LoVo (cell line): ENCODE measurements at places on chromosomes 7 and 10.

DNA sequence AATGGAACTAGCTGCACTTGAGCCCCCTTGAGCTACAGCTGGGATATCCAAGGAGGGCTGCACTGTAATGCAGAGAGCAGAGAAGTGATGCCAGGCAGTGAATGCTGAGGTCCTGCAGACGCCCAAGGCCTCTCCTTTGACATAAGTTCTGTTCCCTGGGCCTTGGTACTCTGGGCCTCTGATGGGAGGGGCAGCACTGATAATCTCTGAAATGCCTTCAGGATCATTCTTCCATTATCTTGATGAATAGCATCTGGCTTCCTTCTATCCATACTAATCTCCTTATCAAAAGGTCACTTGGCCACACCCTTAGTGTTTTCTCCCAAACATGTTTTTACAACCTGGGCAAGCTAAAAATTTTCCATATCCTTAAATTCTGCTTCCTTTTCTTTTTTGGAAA, 6.9 kb downstream of the GRB10 start:
- DNase-seq = no peak

DNA sequence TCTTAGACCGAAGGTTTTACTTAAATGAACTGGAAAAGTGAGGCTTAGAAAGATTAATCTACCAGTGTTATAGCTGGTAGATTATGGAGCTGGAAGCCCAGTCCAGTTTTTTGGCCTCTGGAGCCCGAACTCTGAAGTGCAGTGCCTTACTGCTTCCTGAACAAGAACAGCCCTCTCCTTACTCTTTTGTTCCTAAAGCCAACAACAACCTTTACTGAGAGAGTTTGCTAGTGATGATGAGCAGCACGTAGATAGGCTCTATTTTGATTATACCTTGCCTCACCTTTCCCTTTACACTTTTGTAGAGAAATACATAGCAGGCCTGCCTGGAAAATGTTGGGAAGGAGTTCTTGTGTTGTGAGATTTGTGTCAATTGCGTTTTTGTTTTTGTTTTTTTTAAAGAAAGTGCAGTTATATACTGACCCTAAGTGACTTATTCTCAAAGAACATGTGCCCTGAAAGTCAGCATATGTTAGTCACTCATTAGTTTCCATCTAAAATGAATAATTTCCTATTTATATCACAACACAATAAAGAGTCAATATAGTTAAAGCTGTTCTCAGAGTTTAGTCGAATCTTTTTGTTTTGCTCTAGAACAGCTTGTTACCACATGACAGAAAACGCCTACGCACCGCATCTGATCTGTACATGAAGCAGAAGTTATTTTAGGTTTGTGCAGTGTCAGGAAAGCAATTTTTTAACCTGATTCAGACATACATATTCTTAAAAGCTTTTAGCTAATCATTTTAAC, 33.0 kb downstream of the PLEKHA1 start:
- no peak for DNase-seq

- DNase-seq = no peak
These were observed 122.3 kb downstream of the VIPR2 start for GRCh38 chr7:159022238-159022993.

DNA sequence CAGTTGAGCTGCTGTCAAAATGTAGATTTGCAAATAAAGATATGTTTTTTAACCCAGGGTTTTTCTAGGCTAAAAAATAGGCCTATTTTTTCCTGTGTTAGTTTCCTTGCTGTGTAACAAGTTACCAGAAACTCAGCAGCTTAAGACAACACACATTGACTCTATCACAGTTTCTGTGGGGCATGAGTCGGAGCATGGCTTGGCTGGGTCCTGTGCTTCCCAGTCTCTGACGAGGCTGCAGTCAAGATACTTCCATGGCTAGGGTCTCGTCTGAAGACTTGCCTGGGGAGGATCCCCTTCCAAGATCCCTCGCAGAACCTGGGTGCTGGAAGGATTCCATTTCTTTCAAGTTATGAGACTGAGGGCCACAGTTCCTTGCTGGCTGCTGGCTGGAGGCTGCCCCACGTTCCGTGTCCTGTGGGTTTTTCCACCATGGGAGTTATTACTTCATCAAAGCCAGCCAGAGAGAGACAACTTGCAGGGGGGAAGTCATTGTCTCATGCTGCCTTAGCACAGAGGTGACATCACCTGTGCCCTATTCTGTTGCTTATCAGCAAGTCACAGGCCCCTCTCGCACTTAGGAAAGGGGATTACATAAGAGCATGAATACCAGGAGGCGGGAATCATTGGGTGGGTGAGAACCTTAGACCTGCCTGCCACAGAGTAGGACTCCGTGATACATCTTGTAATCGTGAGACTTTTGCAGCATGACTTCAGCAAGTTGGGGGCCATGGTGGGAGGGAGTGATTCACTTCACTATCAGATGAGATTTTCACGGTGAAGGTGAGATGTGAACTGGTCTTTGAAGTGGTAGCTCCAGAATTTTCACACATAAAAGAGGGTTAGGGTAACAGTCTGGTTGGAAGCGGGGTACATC, 77.9 kb downstream of the CCNY start:
- no peak for DNase-seq

GRCh38 chr10:72340510-72341261, 14.0 kb downstream of the DNAJB12 start:
- no peak for DNase-seq

DNA sequence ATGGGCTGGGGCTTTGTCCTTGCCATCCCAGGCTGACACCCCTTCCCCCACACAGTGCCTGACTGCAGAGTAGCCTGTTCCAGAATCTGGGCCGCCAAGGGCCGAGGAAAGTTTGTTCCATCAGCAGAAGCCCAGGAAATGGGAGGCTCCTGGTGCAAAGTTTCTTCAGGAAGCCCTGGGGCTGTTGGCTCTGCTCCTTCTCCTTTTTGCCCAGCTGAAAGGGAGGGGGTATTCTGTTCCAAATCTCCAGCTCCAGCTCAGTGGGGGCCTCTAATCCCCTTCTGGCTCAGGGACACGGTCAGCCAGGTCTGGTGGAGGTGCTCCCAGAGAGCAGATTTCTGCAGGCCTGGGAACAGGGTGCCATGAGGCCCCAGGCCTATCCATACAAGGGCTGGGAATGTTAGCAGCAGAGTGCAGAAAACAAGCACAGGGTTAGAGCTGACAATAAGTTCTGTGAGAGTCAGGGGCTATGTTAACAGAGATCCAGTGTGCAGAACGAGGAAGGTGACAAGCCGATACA, 399.5 kb downstream of the RPS24 start:
- no peak for DNase-seq

GRCh38 chr10:86261941-86262687, 104.5 kb downstream of the GRID1 start:
- DNase-seq = peak; percentile 47

- DNase-seq = peak; percentile 60
These were observed 172.9 kb downstream of the DKK1 start for GRCh38 chr10:52486840-52487611.

DNA sequence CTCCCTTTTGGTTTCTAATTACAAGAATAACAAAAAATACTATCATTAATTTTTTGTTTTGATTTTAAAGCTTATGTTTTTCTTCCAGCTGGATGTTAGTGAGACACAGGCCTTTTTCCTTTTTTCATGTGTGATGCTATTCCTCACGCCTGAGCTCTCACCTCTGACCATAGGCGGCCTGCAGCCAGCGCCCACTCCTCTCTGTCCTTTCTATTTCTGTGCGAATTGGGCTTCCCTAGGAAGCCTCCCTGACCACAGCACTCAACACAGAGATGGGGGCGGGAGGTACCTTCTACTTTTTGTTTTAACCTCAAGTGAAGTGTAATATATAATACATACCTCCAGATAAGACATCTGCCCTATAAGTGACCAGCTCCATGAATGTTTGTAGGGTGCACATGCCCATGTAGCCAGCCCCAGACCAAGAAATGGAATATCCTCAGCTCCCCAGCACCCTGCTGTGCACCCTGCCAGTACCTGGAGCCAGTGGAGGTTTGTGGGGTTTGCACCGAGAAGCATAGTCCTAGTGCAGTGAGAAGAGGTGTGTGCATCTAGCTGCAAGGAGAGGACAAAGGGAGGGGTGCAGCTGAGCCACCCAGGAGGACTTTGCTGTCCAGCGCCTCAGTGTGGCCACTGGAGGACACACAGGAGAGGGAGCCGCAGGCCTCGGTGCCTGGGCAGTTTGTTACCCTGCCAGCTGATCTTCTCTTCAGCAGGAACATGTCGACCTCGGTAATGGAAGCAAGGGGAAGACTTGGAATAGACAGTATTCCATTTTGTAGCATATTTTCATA, 38.5 kb downstream of the BNIP3 start:
- no peak for DNase-seq

DNA sequence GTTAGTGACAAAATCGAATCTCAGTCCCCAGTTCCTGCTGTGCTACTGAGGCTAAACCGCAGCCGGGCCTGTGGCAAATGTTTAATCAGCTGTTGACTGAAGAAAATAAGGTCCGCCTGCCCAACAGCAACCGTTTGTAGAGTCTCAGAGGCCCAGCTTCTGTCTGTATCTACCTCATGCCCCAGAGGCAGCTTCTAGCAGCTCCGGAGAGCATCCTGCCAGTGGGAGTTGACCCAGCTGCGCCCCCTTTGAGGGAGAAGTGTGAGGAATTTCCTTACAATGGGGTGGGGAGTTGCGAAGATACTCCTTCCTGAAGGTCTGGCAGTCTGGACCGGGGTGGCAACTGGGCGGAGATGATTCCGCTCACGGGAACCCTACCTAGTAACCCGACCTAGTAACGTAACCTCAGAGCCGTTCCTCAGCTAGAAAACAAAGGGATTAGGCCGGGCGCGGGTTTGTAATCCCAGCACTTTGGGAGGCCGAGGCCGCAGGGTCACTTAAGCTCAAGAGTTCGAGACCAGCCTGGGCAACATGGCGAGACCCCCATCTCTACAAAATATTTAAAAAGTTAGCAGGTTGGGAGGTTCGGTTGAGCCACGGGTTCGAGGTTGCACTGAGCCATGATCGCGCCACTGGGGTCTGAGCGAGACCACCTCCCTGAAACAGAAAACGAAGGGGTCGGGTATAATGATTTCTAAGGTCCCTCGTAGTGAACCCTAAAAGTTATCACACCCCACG, 846 bp upstream of the ZNF775 start:
- peak; percentile 85 for DNase-seq

GRCh38 chr7:47461161-47461560, 120.8 kb downstream of the TNS3 start:
- no peak for DNase-seq

DNA sequence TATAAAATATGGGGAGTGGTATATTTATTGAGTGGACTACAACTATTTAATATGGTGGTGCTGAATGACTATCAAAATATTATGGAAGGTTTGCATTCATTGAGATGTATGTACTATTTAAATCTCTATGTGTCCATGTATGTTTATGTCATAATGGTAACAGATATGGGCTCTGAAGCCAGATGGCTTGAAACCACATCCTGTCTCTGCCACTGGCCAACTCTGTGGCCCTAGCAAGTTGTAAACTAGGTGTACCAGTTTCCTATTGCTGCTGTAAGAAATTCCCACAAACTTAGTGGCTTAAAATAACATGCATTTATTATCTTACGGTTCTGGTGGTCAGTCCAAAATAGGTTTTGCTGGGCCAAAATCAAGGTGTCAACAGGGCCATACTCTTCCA, 198.1 kb upstream of the NFE2L3 start:
- DNase-seq = no peak

DNA sequence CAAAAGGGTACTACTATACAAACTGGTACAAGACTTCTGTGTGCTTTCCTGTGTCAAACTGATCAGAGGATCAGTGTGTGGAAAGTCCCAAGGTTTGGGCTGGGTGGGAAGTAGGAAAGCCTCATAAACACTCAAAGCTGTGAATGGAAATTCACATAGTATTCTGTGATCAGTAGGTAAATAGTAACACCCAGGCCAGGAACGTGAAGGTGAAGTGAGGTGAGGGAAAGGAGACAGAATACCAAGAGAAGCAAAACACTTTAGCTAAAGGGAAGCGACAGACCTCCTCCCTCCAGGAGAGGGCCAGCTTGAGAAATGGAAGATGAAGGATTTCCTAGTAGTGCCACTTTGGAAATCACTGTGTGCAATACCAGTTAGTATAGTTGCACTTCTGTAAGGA, 451.9 kb downstream of the KCNMA1 start:
- no peak for DNase-seq

- no peak for DNase-seq
These were observed 5.2 kb downstream of the HMX3 start for GRCh38 chr10:123140983-123141390.

- no peak for DNase-seq
These were observed 22.8 kb upstream of the DPYSL4 start for GRCh38 chr10:132163826-132164515.

- DNase-seq = no peak
These were observed 1131.4 kb downstream of the XPNPEP1 start for GRCh38 chr10:108791794-108792474.

GRCh38 chr10:97543025-97543546, 29.5 kb upstream of the ANKRD2 start:
- peak; percentile 74 for DNase-seq

DNA sequence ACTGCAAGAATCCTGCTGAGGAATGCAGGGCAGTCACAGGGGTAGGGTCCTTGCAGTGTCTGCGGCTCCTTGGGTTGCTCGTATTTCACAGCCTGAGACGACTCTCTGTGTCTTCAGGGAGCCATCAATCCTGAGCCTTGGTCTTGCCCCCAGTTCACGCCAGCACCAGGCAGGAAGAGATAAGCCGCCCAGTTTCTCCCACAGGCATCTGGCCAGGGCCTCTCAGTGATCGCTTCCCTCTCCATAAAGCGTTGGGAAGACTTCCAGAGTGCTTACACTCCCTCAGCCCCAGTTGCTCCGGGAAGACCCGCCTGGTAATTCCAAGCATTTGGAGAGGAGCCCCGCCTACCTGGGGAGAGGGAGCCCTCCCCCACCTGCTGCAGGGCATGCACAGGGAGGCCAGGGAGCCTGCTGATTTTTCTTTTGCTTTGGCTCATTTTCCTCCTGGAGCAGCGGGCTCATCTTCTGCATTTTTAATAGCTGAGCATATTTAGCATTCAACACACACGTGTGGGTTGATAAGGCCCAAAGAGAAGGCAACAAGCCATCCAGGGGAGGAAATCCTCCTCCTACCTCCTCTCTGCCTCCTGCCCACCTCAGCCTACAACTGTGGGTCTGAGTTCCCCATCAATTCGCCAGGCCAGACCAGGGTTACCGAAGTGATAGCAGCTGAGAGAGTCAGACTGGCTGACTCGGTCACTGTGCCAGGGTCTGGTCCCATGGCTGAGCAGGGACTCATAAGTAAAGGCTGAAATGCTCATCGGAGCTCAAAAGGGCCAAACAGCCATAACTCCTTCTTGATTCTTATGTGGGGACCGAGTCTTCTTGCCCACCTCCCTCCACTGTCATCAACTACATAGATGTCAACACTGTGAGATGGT, 74.4 kb upstream of the EFCAB10 start:
- no peak for DNase-seq

GRCh38 chr10:104437226-104437625, 83.6 kb downstream of the CFAP58 start:
- no peak for DNase-seq

GRCh38 chr10:129833468-129833950, 130.6 kb downstream of the EBF3 start:
- DNase-seq = no peak
